H7 (cell line): ENCODE measurements at places on chromosomes 3 and 15. TPM values are rescaled to one million over a fixed set of nuclear protein-coding genes. Genes with fewer than 3 reads are reported as not detected.

CYFIP1 gene
- total RNA-seq: 84.2 and 85.7 TPM in 2 replicates

PRR20G gene
- 0.22 TPM in 1 of 2 replicates, not detected in the other for total RNA-seq

CHST14 gene
- 11.7 and 15.2 TPM in 2 replicates for total RNA-seq

OR5H14 gene
- total RNA-seq: not detected in 2 replicates

WNT5A gene
- total RNA-seq: 11.5 and 15.7 TPM in 2 replicates

ADAMTS17 gene
- 0.55 and 2.3 TPM in 2 replicates for total RNA-seq

SLC24A1 gene
- total RNA-seq: 2.8 and 4.6 TPM in 2 replicates

LYZL4 gene
- total RNA-seq: not detected in 2 replicates

DNA sequence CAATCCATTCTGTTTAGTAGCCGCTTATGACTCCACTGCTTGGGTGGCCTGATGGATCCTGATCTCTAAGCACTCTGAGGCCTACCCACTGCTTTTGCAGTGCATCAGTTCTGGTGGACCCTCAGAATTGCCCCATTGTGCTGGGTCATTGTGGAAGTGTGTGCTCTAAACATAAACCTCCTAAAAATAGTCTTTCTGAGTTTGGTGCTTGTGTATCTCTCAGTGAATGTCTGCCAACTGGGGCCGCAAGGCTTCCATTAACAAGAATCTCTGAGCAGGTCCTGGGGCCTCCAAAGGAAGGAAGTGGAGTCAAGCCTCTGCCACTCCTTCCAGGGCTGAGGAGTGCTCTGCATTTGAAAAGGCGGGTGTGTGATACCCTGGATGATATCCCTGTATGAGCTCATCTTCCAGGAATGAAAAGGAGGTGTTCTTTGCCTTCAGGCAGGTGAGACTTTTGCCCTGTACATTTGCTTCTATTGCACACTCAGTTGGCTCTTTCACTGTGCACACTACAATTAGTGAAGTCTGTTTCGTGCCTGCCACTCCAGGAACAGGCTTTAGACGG, 80.0 kb upstream of the CACNA2D3 start:
- peak; percentile 16 for DNase-seq

DNA sequence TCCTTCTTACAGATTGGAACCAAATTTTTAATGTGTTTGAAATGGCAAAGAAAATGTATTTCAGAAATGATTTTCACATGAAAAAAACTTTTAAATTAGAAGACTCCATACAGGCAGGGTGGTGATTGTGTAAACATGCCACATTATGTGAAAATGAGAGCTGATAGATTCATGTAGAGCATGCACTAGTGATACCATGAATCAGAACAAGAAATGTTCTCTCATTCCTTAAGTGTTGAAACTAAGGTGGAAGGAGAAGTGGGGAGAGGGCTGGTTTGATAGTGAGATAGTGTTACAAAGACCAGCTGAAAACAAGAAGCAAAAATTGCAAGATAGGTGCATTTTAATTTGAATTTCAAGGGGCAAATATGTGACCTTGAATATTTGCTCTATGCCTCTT, 100.3 kb downstream of the CCNL1 start:
- DNase-seq: no peak

- peak; percentile 66 for DNase-seq
These were observed 17.6 kb upstream of the CYP11A1 start for GRCh38 chr15:74384881-74385643.

GRCh38 chr15:64182859-64183370, 20.1 kb upstream of the PPIB start:
- DNase-seq: no peak

- no peak for DNase-seq
These were observed 183.3 kb upstream of the DCBLD2 start for GRCh38 chr3:99084826-99085225.

DNA sequence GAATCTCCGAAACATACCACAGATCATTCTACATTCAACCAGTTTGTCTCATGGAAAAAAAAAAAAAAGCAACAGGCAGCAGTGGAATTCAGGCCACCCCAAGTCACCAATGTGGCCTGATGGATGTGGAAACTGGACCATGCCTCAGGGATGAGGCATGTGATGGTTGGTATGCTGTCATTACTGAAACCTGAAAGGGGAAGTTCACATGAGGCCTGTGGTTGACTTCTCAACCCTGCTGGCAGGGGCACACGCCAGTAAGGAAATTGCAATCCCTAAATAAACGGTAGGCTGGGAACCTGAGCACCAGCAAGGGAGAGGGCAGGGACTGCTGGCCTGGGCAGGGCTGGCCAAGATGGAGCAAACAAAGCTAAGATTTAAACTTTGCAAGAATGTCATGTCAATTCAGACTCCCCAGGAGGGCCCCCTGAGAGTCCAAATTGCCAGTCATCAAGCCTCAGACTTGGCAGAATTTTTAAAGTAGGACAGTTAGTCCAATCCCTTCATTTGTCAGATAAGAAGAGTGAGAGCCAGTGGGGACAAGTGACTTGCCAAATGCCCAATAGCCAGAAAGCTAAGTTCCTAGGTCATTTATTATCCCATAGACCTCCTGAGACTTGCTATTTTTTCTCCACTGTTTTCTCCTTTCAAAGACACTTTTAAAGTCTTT, 310.4 kb downstream of the ERC2 start:
- DNase-seq: no peak

- DNase-seq: no peak
These were observed 226.9 kb downstream of the ADAMTS9 start for GRCh38 chr3:64460877-64461276.

DNA sequence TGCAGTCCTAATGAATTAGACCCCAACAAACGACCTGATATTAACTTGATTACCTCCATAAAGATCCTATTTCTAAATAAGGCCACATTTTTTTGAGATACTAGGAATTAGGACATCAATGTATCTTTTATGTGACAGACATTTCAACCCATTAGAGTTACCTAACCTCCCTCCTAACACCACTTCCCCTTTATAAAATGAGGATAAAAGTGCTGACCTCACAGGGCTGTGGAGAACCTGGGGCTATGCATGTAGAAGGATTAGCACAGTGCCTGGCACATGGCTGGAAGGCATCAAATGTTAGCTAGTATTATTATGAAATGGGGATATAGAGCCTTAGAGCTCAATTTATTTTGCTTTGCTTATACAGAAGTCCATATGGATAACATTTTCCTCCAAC, 53.5 kb upstream of the LRRN1 start:
- no peak for DNase-seq

GRCh38 chr3:125262161-125262560, 49.6 kb upstream of the SLC12A8 start:
- DNase-seq: no peak
